ENCODE measurements at places on chromosomes 6 and 20. TPM values are rescaled to one million over a fixed set of nuclear protein-coding genes. Genes with fewer than 3 reads are reported as not detected.

DNA sequence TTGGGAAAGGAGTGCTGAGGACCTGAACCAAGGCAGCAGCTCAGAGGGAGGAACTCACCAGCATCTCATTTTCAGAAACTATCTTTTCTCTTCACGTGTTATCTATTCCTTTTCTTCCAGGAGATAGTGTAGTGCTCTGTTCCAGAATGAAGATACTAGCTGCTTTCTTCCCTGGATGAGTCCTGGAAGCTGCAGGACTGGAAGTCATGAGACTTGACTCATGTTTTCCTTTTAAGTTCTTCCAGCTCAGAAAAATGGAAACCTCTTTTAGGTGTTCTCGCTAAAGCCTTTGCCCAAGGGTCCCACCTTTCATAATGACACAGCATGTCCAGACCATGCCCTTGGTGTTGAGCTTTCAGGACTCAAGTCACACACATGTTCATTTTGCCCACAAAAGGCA lies 106.7 kb downstream of the UNC5CL start:
- no peaks in the 10 kb centered on the region for H3K36me3 ChIP-seq
- peaks cover 9% of the 10 kb centered on the region for H3K4me1 ChIP-seq
- no peak for DNase-seq

HLA-DOA gene
- 13.6 TPM for total RNA-seq

FAM217A gene
- not detected for total RNA-seq

DNA sequence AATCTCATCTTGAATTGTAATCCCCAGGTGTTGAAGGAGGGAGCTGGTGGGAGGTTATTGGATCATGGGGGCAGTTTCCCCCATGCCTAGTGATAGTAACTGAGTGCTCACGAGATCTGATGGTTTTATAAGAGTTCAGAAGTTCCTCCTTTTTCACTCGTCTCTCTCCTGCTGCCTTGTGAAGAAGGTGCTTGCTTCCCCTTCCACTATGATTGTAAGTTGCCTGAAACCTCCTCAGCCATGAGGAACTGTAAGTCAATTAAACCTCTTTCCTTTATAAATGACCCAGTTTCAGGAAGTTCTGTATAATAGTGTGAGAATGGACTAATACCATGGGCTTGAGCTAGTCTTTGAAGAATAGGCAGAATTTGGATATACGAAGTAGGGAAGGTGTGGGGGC lies 113.9 kb downstream of the RIN2 start:
- peaks cover 2% of the 10 kb centered on the region for H3K4me1 ChIP-seq
- no peak for DNase-seq
- H3K27me3 ChIP-seq: peaks cover 3% of the 10 kb centered on the region
- no peak overlapping the region for H3K27ac ChIP-seq

TXNDC5 gene
- total RNA-seq: 147 TPM

DNA sequence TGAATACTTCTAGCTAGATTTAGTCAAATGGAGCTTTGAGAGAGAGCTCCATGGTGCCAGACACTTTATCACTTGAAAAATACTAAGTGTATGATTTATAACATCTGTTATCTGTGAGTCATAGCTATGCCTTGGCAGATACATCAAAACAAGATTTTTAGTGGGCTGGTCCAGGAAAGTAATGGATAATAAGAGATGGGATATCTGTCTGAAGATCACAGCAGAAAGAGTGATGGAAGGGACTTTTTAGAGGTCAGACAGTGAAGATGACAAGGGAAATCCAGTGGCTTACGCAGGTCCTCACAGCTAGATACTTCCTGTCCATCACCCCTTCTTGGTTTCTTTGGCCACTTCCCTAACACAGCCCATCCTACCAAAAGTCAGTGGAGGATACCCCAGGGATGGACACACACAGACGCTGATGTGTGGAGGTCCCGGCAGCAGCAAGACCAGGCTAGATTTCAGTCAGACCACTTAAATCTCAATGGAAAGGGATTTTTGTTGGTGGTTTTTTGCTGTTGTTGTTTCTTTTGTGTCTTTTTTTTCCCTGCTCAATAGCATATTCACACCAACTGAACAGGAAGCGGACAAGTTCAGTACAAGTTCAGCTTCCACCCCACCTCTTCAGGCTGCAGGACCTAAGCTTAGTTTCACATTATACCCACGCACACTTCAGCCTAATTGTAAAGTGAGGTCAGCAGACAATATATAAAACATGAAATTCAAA lies 209.3 kb downstream of the ALDH8A1 start:
- no peak overlapping the region for H3K4me3 ChIP-seq
- H3K27me3 ChIP-seq: no peaks in the 10 kb centered on the region
- no peaks in the 10 kb centered on the region for H3K36me3 ChIP-seq

- H3K4me3 ChIP-seq: no peak overlapping the region
- DNase-seq: no peak
Measured at GRCh38 chr6:145028144-145028818, 707.0 kb downstream of the EPM2A start.

DNA sequence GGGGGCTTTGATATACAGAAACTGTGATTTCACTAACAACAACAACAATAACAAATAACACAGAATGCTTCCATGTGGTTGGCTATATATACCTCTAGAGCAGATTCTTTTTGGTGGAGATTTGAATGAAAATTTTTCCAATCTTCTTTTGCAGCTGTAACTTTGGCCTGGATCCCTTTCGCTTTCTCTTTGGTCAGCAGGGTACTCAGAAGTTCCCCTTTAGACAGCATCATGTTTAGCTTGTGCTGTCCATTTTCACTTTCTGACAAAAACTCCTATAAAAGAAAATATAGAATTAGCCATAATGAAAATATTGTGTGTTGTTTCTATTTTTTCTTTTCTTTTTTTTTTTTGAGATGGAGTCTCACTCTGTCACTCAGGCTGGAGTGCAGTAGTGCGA lies 264.2 kb downstream of the SYNE1 start:
- peaks cover 8% of the 10 kb centered on the region for H3K4me1 ChIP-seq
- no peak overlapping the region for H3K27ac ChIP-seq
- H3K27me3 ChIP-seq: no peaks in the 10 kb centered on the region

DNA sequence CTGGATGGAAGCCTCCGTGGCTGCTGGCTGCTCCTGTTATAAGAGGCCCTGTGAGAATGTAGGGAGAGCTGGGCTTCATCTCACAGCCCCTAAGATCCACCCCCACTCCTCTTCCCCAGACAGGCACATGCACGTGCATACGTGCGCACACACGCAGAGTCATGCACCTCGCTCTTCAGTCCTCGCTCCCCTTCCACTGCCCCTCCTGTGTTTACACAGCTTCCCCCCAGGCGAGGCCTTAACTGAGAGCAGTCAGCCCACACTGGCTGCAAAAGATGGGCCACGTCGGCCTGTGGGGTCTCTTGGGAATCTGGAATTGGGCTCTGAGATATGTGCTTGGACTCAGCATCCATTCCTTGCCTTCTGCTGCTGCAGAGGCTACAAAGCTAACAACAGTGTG lies 35.2 kb upstream of the MLN start:
- peaks cover 30% of the 10 kb centered on the region for H3K4me1 ChIP-seq
- no peak overlapping the region for H3K27ac ChIP-seq
- H3K36me3 ChIP-seq: peaks cover 6% of the 10 kb centered on the region
- peaks cover 20% of the 10 kb centered on the region for H3K27me3 ChIP-seq
- no peak for DNase-seq

DPPA5 gene
- 6.7 TPM for total RNA-seq

DNA sequence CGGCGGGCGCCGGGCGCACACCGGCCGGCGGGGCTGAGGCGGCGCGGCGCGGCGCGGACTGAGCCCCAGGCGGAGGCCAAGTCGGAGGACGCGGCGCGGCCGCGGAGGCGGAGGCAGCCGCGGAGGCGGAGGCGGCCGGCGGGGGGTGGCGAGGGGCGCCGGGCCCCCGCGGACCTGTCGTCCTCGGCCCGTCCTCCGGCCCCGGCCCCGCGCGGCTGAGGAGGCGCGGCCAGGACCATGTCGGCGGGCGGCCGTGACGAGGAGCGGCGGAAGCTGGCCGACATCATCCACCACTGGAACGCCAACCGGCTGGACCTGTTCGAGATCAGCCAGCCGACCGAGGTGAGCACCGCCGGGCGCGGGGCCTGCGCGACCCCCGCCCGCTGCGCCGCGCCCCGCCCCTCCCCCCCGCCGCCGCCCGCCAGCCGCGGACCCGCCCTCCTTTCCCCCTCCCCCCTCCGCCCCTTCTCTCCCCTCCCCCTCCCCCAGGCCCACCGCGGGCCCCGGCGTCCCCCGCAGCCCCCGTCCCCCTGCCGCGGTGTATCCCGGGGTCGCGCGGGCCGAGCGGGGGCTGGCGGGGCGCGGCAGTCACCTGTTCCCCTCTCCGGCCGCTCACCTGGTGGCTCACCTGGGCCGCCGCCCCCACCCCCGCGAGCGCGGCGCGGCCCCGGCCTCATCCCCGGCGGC lies at the start of gene AFDN:
TSS of gene AFDN (plus strand) at position 16 of the 687 bp plus-strand sequence. CDS start at position 238, 222 bp downstream.
- peak; percentile 47 for DNase-seq
- H3K27me3 ChIP-seq: peaks cover 5% of the 10 kb centered on the region
- peaks cover 8% of the 10 kb centered on the region for H3K36me3 ChIP-seq
- peak within 1 kb of the TSS; percentile 93 for H3K27ac ChIP-seq
- H3K4me3 ChIP-seq: peak within 1 kb of the TSS; percentile 94
- H3K4me1 ChIP-seq: peaks cover 45% of the 10 kb centered on the region

- H3K36me3 ChIP-seq: peaks cover 7% of the 10 kb centered on the region
- H3K4me3 ChIP-seq: no peak overlapping the region
- H3K27ac ChIP-seq: no peak overlapping the region
- DNase-seq: no peak
- H3K27me3 ChIP-seq: 0 out of 2 replicates have a peak, but pooled peaks cover 4% of the 10 kb centered on the region
- peaks cover 15% of the 10 kb centered on the region for H3K4me1 ChIP-seq
Measured at GRCh38 chr6:2716936-2717700, 33.6 kb downstream of the MYLK4 start.

GRCh38 chr20:32979201-32979998 lies 24.8 kb downstream of the SUN5 start:
- no peak overlapping the region for H3K4me3 ChIP-seq
- no peak for DNase-seq
- H3K4me1 ChIP-seq: peaks cover 16% of the 10 kb centered on the region
- H3K36me3 ChIP-seq: peaks cover 9% of the 10 kb centered on the region
- H3K27me3 ChIP-seq: no peaks in the 10 kb centered on the region

GATA5 gene
- total RNA-seq: 2.3 TPM

All from WTC11 (cell line).